Progenitor cell of endocrine pancreas (in vitro differentiated cells): ENCODE measurements at places on chromosomes 1 and 21.

- no peak overlapping the region for H3K4me3 ChIP-seq
- H3K27ac ChIP-seq: no peak overlapping the region
- no peaks in the 10 kb centered on the region for H3K36me3 ChIP-seq
These were observed 274.8 kb downstream of the PTPRC start for GRCh38 chr1:198913667-198914066.

- no peaks in the 10 kb centered on the region for H3K4me1 ChIP-seq
- no peak overlapping the region for H3K4me3 ChIP-seq
- peaks cover 83% of the 10 kb centered on the region for H3K27me3 ChIP-seq
- DNase-seq: no peak
- peaks cover 1% of the 10 kb centered on the region for H3K36me3 ChIP-seq
These were observed 8.8 kb upstream of the NT5C1A start for GRCh38 chr1:39680751-39681150.

GRCh38 chr21:29313662-29314408, 15.1 kb downstream of the BACH1 start:
- peaks cover 13% of the 10 kb centered on the region for H3K4me1 ChIP-seq
- H3K36me3 ChIP-seq: peaks cover 20% of the 10 kb centered on the region
- H3K27ac ChIP-seq: peak overlapping the region; percentile 9
- DNase-seq: no peak

DNA sequence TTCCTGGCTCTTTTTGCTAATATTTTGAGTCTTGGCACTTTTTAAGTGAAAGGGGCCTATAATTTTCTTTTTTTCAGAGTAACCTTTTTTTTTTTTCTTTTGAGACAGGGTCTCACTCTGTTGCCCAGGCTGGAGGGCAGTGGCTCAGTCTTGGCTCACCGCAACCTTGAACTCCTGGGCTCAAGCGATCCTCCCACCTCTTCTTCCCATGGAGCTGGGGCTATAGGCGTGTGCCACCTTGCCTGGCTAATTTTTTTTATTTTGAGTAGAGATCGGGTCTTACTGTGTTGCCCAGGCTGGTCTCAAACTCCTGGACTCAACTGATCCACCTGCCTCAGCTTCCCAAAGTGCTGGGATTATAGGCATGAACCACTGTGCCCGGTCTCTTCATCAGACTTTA, 102.8 kb downstream of the DHRS3 start:
- peaks cover 3% of the 10 kb centered on the region for H3K36me3 ChIP-seq
- H3K27me3 ChIP-seq: peaks cover 6% of the 10 kb centered on the region
- H3K27ac ChIP-seq: no peak overlapping the region
- no peak for DNase-seq
- H3K4me3 ChIP-seq: no peak overlapping the region

- DNase-seq: no peak
- peaks cover 16% of the 10 kb centered on the region for H3K36me3 ChIP-seq
- H3K4me1 ChIP-seq: peaks cover 45% of the 10 kb centered on the region
- H3K4me3 ChIP-seq: no peak overlapping the region
- H3K27ac ChIP-seq: no peak overlapping the region
- peaks cover 15% of the 10 kb centered on the region for H3K27me3 ChIP-seq
These were observed 48.1 kb upstream of the WNT2B start for GRCh38 chr1:112460615-112461014.

GRCh38 chr1:94126651-94127050, 5.7 kb upstream of the ABCA4 start:
- no peaks in the 10 kb centered on the region for H3K36me3 ChIP-seq
- H3K4me3 ChIP-seq: no peak overlapping the region
- no peak overlapping the region for H3K27ac ChIP-seq
- H3K27me3 ChIP-seq: no peaks in the 10 kb centered on the region

DNA sequence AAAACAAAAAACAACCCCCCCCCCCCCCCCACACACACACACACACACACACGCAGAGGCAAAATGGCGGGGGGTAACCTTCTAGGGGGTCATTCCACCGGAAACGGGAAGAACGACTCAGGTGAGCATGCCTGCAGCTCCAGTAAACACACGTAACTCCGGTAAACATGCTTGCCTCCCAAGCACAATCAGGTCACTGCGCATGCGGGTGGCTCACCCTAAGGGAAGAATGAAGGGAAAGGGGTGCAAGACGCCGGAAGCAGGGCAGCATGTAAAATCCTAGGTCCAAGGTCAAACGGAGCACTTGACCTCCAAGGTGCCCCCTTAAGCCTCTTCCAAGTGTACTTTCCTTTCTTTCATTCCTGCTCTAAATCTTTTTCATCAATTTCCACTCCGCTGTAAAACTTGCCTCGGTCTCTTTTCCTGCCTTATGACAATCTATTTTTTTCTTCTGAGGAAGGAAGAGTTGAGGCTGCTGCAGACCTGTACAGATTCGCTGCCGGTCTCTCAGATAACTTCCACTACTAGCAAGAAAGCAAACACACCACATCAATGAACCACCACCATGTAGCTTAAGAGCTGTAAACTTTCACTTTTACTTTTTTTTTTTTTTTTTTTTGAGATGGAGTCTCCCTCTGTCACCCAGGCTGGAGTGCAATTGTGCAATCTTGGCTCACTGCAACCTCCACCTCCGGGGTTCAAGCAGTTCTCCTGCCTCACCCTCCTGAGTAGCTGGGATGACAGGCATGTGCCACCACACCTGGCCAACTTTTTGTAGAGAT, 21.0 kb upstream of the CBR3 start:
- H3K27me3 ChIP-seq: peaks cover 3% of the 10 kb centered on the region
- H3K4me3 ChIP-seq: no peak overlapping the region
- no peak overlapping the region for H3K27ac ChIP-seq
- DNase-seq: no peak

GRCh38 chr1:186286615-186287315, 88.3 kb downstream of the TPR start:
- H3K4me1 ChIP-seq: no peaks in the 10 kb centered on the region
- no peak overlapping the region for H3K27ac ChIP-seq
- no peak overlapping the region for H3K4me3 ChIP-seq
- no peaks in the 10 kb centered on the region for H3K27me3 ChIP-seq

- no peaks in the 10 kb centered on the region for H3K36me3 ChIP-seq
- no peak for DNase-seq
- H3K4me1 ChIP-seq: peaks cover 16% of the 10 kb centered on the region
- H3K27me3 ChIP-seq: no peaks in the 10 kb centered on the region
- H3K4me3 ChIP-seq: no peak overlapping the region
- no peak overlapping the region for H3K27ac ChIP-seq
These were observed 102.3 kb upstream of the FGGY start for GRCh38 chr1:59194621-59195020.
